ENCODE measurements at places on chromosomes 1 and 21.

- DNase-seq = no peak
Measured at GRCh38 chr1:171744986-171745385, 3.1 kb upstream of the VAMP4 start.

DNA sequence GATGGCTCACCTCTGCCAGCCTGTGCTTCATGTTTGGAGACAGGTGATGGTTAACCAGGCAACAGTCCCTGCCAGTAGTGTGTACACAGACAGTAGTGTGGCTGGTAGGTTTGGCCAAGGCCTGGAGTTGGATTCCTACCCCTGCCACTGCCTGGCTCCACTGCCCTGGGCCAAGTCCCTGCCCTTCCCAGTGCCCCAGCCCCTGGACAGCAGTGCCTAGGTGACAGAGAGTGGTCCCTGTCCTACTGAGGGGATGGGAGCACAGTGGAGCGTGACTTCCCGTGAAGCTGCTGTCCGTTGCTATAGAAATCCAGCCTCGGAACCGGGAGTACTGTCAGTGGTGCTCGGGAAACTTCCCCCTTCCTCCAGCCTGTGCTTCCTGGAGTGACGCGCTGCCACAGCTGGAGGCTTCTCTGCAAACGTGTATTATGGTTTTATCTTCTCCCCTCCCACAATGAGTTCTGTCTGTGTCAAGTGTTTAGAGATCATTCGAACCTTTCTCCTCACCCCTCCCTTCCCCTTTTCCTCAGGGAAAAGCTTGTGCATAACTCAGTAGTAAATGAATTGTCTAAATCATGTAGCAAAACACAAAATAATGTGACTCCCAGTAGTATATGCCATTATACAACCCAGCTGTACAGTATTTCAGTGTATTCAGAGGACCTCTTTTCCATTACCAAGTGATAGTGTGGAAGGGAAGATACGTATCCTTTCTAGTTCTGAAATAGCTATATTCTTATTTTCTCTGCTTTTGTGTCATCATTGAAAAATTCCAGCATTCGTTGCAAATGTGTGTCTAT, 73.4 kb downstream of the GALNT2 start:
- no peak for DNase-seq

- no peak for DNase-seq
Measured at GRCh38 chr1:205965036-205965884, 22.0 kb upstream of the SLC26A9 start.

DNA sequence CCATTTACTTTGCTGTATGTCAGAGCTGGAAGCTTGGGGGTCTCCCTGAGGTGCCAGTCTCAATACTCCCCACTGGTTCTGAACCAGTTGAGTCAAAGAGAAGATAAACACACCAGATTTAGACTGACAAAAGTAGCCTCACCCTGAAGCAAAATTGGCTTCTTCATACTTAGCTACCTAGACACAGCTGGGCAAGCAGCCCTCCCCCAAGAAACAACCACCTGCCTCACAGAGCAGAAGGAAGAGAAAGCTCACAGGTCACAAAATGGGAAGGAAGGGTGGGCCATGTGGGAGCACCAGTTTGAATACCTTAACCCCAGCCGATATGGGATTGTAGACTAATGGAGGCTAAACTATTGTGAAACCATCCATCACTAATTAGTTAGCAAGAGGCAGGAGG, 24.6 kb upstream of the MYSM1 start:
- DNase-seq = no peak

DNA sequence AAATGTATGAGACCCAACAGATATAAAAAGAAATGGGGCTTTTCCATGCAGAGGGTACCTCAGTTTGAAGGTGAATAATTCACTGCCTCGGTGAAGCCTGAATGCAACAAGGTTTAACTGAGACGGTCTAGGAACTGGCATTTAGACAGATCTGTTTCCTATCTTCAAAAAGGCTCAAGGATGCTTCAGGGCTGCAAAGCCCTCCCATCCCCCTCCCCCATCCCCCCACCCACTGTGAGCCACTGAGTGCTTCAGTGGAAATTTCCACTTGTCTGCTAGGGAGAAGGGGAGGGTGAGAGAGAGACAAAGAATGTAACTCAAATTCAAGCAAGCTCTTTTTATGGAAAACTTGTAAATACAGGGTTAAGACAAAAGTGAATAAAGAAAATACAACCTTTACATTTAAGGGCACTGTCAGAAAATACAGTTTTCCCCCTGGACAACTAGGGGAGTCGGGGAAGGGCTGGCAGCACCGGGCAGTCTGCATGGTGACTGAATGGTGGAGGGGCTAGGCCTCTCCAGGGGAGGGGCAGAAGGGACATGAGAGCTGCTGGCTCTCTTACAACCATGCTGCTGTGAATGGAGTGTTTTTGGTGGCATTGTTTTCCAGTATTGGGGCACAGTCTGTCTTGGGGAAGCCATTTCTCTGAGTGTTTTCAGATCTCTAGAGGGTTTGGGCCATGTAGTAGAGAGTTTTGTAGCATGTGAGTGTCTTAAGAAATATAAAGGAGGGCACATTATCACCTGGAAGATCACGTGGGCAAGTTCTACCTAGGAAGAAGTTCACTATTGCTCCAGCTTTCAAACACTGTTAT, 56.7 kb downstream of the MRPS6 start:
- DNase-seq = no peak

DNA sequence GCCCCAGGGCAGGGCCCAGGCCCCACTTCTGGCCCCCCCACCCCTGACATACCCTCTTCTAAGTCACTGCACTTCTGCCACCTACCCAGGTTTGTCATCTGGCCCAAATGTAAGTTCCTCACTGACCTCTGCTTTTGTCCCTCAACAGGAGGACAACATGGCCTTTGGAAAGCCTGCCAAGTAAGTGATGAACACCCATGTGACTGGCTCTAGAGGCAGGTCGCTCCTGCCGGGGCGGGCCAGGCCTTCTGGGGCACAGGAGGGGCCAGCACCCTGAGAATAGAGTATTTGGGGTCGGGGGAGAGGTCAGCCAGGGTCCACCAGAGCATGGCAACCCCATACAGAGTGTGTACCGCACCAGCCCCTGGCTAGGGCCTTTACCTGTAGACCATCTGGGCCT, 9.9 kb upstream of the SYTL1 start:
- no peak for DNase-seq

DNA sequence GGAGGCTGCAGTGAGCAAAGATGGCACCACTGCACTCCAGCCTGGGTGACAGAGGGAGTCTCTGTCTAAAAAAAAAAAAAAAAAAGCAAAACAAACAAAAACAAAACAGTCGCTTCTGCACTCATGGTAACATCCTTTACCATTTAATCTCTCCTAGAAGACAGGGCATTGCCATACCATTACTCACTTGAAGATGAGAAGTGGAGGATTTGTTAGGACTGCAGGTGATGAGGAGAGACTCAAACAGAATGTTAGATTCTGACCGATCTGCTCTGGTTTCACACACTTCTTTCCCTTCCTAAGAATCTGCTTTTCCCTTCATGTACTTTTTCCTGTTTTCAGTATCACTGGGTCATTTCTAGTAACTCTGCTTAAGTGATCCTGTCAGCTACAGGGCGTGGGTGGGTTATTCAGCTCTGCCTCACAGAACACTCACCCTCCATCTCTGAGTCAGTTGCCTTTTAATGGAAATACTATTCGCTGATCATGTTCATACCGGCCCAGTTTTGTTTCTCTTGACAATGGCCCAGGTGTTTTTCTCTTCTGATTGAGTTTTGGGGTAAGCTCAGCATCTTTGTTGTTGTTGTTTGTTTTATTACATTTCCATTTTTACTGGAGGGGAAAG, 148.0 kb upstream of the ERG start:
- DNase-seq = no peak

- no peak for DNase-seq
Measured at GRCh38 chr1:66182551-66183178, 351.3 kb upstream of the SGIP1 start.

- peak; percentile 13 for DNase-seq
Measured at GRCh38 chr1:33137800-33138199, 44.0 kb downstream of the TRIM62 start.

GRCh38 chr1:204149107-204149506, 2.7 kb downstream of the ETNK2 start:
- no peak for DNase-seq

DNA sequence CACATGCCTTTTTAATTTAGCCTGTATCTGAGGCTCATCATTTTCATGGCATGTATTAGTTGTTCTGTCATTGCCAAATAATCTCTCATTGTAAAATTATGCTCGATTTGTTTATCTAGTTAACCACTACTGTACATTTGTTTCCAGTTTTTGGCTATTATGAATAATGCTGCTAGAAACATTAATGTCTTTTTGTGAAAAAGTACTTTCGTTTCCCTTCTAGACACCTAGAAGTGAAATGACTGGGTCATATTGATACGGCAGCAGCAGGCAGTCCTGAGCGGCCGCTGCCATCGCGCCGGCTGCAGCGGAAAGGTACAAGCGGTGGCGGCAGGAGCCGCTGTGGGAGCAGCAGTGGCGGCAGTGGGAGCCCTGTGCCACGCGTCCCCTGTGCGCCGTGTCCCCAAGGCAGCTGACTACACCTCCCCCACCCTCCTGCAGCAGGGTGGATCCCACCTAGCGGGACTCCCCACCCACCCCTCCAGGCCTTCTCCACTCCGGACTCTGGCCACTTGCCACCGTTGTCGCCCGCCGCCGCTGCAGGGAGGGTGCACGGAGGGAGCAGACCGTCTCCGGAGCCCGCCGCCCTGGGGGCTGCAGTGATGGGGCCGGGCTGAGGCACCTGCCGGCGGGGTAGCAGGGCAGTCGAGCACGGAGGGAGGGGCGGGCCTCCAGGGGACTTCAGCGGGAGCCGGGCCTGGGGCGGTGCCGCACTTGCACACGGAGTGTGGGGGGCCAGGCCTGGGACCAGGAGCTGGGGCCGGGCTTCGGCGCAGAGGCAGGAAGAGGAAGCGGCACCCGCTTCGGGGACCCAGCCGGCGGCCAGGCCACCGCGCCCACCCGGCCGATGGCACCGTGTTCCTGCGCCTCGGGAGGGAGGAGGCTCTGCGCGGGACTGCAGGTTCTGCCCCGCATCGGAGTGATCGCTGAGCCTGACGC, 66.8 kb upstream of the RGS7 start:
- no peak for DNase-seq
